ENCODE measurements at places on chromosomes 7 and 10. TPM values are rescaled to one million over a fixed set of nuclear protein-coding genes. Genes with fewer than 3 reads are reported as not detected.
A peak's percentile ranks its signal among the peaks of the same experiment; 100 is the strongest.

GRCh38 chr7:27774717-27775328 is 34.9 kb downstream of the TAX1BP1 start:
- no peak overlapping the region for H3K4me3 ChIP-seq
- DNase-seq, result peak; percentile 39
- no peaks in the 10 kb centered on the region for H3K27me3 ChIP-seq
- H3K27ac ChIP-seq, result no peak overlapping the region
- peaks cover 5% of the 10 kb centered on the region for H3K36me3 ChIP-seq

GRCh38 chr7:117281562-117281961 is 41.3 kb downstream of the WNT2 start:
- no peak overlapping the region for H3K27ac ChIP-seq
- no peak overlapping the region for H3K4me3 ChIP-seq
- no peak for DNase-seq
- peaks cover 2% of the 10 kb centered on the region for H3K27me3 ChIP-seq

GRCh38 chr10:117936566-117936965 is 110.2 kb downstream of the RAB11FIP2 start:
- no peak for DNase-seq
- H3K27me3 ChIP-seq, result peaks cover 16% of the 10 kb centered on the region
- H3K36me3 ChIP-seq, result no peaks in the 10 kb centered on the region
- no peak overlapping the region for H3K27ac ChIP-seq

DNA sequence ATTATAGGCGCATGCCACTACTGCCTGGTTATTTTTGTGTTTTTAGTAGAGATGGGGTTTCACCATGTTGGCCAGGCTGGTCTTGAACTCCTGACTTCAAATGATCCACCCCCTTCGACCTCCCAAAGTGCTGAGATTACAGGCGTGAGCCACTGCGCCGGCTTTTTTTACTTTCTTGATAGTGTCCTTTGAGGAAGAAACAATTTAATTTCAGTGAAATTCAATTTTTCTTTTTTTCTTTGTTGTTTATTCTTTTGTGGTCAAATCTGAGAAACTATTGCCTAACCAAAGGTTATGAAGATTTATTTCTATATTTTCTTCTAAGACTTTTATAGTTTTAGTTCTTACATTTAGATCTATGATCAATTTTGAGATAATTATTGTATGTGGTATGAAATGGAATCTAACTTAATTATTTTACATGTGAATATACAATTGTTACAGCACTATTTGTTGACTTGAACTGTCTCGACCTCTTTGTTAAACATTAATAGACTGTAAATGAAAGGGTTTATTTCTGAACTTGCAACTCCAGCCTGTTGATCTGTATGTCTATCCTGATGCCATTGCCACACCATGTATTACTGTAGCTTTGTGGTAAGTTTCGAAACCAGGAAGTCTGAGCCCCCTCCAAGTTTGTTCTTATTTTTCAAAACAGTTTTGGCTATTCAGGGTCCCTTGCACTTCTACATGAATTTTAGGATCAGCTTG is 19.8 kb upstream of the RASSF4 start:
- H3K4me1 ChIP-seq, result peaks cover 59% of the 10 kb centered on the region
- peak overlapping the region; percentile 61 for H3K27ac ChIP-seq
- peak; percentile 93 for DNase-seq
- no peak overlapping the region for H3K4me3 ChIP-seq

DNA sequence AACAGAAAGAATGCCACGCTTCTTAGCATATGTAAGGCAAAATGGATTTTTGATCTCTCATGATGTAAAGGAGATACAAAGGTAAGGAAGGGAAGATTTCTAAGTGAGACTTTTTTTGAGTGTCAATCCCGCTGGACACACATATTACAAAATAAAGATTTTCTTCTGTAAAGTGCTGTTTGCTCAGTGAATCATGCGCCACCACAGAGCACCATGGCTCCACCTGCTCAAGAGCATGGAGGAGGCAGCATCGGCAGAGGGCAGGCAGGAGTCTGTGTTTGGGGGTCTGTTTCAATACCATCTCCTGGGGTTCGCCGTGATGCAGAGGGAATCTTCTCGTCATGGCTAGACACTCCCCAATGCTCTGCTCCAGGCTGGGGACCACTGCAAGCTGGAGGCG is 83.5 kb downstream of the ALOX5 start:
- no peak overlapping the region for H3K27ac ChIP-seq
- H3K4me1 ChIP-seq, result no peaks in the 10 kb centered on the region
- peaks cover 37% of the 10 kb centered on the region for H3K36me3 ChIP-seq
- DNase-seq, result no peak
- no peaks in the 10 kb centered on the region for H3K27me3 ChIP-seq

DNA sequence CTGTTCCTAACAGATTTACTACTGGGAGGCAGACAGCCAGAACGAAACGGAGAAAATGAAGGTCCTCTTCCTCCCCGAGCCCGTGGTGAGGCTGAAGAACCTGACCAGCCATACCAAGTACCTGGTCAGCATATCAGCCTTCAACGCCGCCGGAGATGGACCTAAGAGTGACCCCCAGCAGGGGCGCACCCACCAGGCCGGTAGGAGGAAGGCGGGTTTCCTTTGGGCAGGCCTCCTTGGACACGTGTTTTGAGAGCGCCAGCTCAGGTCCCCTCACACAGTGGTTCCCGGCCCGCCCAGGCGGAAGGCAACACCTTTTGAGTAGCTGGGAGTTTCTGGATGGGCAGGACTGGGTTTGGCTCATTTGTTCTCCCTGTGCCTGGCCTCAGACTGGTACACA is 474.0 kb upstream of the FOXK1 start:
- no peak overlapping the region for H3K27ac ChIP-seq
- DNase-seq, result no peak
- H3K4me1 ChIP-seq, result peaks cover 8% of the 10 kb centered on the region
- no peaks in the 10 kb centered on the region for H3K36me3 ChIP-seq
- H3K4me3 ChIP-seq, result no peak overlapping the region

DNA sequence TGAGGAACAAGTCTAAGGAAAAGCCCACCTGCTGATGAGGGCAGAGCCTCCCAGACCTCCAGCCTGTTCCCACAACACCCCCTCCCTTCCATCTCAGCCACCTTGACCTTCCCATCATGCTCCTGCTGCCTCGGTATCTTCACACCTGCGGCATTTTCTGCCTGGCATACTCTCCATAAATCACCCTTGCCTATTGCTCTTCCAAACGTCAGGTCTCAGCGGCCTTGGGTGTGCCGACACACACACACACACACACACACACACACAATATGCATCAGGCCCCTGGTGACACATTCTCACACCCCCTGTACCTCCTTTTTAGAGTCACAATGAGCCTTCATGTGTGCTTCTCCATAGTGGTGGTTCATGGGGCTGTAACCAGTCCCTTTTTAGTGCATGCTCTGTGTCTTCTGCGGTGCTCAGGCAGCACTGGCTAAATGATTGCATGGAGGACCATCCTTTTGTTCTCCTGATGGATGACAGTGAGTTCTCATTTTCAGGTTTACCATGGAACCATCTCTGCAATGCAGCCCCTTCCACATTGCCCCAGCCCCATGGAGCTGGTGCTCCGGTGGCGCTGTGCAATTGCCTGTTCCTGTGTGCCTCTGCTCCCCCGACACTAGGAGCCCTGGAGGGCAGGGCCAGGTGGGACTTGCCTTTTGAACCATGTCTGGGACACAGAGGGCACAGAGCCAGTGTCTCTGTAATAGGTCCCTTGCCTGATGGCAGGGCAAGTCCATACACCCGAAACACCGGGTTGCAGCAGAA is 4.5 kb downstream of the ADIRF start:
- no peak overlapping the region for H3K27ac ChIP-seq
- peaks cover 5% of the 10 kb centered on the region for H3K27me3 ChIP-seq

GRCh38 chr7:84549409-84549808 is 354.8 kb upstream of the SEMA3A start:
- H3K36me3 ChIP-seq, result no peaks in the 10 kb centered on the region
- no peak overlapping the region for H3K27ac ChIP-seq
- DNase-seq, result no peak
- no peak overlapping the region for H3K4me3 ChIP-seq

GRCh38 chr10:5504146-5505072 is 5.0 kb upstream of the CALML5 start:
- H3K27me3 ChIP-seq, result peaks cover 12% of the 10 kb centered on the region
- H3K36me3 ChIP-seq, result no peaks in the 10 kb centered on the region
- DNase-seq, result no peak
- no peak overlapping the region for H3K27ac ChIP-seq

Gene MYO1G
- total RNA-seq, result 0.28 TPM

Gene ADGRA1
- not detected for total RNA-seq

Gene BMPER
- total RNA-seq, result not detected

Gene PNLIPRP1
- not detected for total RNA-seq

Gene EPHA1
- 17.1 TPM for total RNA-seq

Gene AOC1
- not detected for total RNA-seq

Gene SLC25A28
- 7.5 TPM for total RNA-seq

Gene EMX2
- not detected for total RNA-seq

Gene WEE2
- total RNA-seq, result not detected

Measured in HepG2 (cell line).